NCI-H345 (cell line): ENCODE measurements at places on chromosomes 4 and X.
A peak's percentile ranks its signal among the peaks of the same experiment; 100 is the strongest.

DNA sequence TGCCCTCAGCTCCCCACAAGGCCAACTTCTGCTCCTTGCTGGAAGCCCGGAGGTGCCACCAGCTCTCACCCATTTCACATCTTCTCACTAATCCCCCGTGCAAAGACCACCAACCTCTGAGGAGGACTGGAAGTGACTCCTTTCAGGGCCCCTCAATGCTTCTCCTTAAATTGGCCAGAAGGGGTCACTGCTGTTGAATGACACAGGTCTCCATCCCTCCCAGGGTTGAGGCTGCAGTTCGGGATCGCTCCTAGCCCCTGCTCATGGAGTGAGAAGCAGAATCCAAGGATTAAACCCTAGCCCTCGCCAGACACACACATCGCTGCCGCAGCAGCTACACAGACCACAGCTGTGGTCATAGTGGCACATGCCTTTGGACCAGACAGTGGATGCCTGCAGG, 279.5 kb upstream of the TAPT1 start:
- no peak for DNase-seq

GRCh38 chr4:55080174-55080865, 45.1 kb downstream of the KDR start:
- no peak for DNase-seq

DNA sequence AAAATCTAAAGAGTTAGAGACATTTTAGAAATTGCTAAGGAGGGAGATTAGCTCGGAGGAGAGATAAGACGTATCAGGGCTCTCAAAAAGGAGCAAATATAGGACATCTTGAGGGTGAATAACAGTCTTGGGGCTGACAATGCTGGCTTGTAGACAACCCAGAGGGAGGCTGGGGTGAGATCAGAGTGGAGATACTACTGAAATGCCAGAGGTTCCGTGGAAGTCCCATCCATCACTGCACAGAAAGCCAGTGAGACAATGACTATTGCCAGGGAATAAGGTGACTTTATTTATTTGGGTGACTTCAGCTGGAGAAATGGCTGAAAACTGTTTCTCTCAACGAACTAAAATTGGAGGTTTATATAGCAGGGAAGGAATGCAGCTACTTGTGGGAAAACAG, 838.1 kb upstream of the AGA start:
- no peak for DNase-seq

DNA sequence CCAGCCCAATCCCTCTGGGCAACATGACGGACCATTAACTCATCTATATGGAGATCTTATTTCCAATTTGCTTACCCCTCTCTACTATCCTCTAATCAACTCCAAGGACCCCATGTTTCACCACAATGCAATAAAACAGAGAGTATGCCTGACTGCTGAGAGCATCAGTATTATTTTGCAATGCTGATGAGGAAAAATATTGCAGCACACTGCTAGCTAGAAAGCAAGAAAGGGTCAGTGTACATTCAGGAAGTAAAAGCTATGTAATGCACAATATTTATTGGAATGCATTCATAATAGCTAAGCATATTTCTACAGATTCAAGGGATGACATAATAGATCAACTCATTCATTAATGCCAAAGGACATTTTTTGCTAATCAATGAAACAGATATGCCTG, 33.2 kb downstream of the ARAP2 start:
- no peak for DNase-seq

DNA sequence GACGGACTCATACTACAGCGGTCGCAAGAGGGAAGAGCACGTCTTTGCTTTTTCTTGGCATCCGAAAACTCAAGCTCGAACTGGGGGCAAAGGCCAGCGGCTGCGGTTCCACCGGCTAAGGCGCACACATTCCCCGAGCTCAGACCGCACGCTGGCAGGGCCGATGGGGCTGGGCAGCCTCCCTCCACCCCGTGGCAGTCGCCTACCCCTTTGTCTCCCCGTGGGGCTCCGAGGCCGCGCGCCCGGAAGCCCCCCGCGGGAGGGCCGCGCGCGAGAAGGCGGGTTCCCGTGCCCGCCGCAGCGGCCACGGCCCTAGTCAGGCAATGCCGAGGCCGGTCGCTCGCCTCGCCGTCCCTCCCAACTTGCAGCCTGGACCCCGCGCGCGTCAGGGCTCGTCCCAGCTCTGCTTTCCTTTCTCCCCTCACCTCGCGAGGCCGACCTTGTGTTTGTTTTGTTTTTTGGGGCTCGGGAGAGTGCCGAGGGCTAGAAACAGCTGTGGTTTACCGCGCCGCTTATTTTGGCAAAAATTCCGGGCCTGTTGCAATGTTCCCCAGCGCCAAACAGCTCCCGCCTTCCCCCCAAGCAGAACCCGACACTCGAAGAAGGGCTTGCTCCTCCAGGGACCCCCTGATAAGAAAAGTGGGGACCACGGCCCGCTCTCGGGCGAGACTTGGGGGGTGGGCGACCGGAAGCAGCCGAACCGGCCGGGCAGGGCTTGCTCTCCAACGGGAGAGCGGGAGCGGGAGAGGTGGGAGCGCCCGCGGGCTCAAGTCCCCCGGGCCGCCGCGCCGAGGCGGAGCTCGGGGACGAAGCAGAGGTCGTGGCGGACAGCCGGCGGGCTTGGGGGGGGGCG, 561 bp upstream of the N4BP2 start:
- peak; percentile 44 for DNase-seq

GRCh38 chrX:86295293-86295692, 147.0 kb downstream of the DACH2 start:
- DNase-seq: no peak

DNA sequence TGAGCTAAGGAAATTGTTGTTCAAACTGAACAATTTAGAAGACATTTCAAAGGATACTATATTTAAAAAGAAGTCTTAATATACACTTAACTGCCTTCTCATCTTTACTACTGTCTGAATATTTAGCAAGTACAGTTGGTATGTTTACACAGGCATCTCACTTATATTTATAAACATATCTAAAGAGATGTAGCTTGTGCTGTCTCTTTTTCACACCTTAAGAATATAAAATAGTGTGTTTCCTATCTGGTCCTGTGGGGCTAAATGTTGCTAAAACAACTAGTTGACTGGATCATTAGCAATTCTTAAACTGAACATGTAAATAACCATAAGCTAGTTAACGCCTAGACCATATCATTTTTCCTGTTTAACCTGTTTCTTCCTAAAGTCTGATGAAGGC, 336.3 kb downstream of the PPP3CA start:
- DNase-seq: no peak

GRCh38 chr4:185542626-185543315, 7.5 kb upstream of the PDLIM3 start:
- no peak for DNase-seq

GRCh38 chr4:31007858-31008257, 287.7 kb downstream of the PCDH7 start:
- DNase-seq: no peak

GRCh38 chr4:82629238-82630000, 67.6 kb upstream of the TMEM150C start:
- DNase-seq: no peak

- no peak for DNase-seq
Observed at GRCh38 chrX:150765782-150766350, 72.7 kb downstream of the MTMR1 start.

GRCh38 chrX:3788494-3789233, 75.2 kb upstream of the PRKX start:
- DNase-seq: peak; percentile 18

GRCh38 chrX:31298916-31299315, 227.1 kb upstream of the FTHL17 start:
- DNase-seq: no peak

DNA sequence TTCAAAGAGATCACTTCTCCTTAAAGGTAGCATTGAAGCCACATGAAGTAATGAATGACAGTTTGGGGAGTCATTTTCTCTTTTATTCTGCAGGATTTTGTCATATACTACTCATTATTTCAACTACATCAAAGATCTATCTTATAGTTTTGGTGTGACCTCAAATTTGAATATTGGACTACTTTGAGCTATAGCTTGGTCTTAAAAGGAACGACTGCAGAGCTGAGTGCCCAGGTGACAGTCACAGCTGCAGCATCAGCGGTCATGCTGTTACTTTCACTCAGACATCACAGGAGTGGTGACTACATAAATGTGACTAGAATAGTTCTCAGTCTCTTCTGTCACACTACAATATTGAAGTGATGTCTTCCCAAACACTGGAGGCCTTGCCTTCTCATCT, 10.7 kb upstream of the SPCS3 start:
- DNase-seq: no peak

DNA sequence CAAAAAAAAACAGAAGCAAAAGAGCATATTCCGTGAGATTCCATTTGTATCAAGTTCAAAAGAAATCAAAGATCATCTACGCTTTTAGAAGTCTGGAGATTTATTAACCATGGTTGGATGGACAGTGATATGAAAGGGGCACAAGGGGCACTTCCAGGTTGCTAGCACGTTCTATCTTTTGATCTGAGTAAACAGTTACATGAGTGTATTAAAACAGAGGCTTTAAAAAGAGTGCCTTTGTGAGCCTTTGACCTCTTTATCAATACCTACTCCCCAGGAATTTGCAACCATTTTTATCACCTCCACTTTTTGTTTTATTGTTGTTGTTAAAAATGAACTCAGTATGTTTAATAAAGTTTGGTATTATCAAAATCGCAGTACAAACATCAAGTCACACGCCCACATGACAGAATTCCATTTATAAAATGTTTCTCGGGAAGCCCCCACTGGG, 72.4 kb upstream of the UCP1 start:
- no peak for DNase-seq

DNA sequence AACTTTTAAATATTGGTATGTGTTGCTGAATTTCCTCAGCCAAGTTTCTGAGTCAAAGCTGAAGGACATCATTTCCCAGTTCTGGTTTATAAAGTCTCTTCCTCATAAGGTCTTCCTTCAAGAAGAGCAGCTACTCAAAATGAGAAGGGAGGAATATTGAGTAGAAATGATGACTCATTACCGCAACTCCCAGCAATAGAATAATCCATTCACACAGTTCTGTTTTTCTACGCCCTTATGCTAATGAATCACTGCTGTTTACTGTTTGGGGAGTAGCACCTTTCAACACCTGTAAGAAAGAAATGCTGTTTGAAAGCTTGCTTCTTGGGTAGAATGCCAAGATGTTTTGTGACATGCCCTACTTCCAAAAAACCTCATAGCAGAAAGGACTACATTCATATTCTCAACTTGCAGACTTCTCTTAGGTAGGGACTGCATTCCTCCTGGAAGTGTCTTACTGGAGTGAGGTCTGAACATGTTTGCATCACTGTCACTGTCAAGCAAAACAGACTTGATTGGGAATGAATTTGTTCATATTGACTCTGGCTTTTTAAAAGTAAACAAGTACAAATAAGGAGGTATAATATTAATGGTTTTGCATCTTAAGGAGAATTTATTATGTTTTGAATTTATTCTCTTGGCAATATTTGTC, 147.2 kb upstream of the BANK1 start:
- DNase-seq: no peak

GRCh38 chr4:150123087-150123486, 44.8 kb downstream of the DCLK2 start:
- no peak for DNase-seq

DNA sequence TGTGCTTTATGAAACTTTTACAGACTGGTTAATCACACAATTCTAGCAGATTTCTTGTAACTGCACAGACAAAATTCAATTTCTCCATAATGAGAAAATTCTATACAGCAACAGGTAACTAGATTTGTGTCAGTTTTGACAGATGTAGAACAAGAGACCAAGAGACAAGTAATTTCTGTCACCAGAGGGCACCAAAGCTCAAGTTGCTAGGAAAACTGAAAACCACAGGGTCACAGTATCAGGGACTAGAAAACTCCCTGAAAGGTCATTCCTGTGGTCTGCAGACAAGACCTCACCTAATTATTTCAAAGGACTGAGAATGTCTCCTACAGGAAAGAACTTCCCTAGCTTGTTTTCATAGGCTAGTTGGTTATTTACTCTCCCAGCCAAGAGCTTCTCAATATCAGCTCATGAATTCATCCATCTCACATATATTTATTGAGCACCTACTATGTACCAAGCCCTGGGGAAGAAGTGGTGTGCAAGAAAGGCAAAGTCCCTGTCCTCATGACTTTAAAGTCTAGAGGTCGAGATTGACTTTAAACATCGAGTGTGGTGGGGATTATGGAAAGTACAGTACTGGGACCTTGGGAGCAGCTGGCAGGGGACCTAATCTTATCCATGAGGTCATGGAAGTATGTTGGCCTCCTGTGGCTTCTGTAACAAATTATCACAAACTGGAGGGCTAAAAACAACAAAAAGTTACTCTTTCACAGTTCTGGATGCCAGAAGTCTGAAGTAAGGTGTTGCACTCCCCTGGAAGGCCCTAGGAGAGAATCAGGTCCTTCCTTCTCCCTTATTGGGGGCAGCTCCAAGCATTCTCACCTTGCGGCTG, 47.8 kb upstream of the SETD7 start:
- DNase-seq: peak; percentile 55

DNA sequence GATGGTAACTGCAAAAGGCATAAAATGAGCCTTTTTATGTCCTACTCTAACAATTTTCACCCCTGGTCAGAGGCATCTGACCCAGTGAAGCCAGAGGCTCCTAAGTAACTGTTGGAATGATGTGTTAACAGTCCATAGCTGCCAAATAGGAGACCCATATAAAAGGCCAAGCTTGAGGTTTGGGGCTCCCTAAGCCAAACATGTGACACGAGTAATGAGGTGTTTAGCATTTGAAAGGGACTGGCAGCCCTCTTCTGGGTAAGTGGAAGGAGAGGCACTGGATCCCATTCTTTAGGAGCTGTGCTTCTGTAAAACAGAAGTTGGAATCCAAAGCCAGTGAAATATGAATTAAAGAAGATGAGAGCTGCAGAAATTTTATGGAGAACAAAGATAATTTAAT, 100.6 kb upstream of the PNPLA4 start:
- DNase-seq: no peak

GRCh38 chr4:772776-773175, 53.2 kb downstream of the CPLX1 start:
- no peak for DNase-seq

- DNase-seq: no peak
Observed at GRCh38 chr4:48242511-48243195, 27.0 kb downstream of the TEC start.

DNA sequence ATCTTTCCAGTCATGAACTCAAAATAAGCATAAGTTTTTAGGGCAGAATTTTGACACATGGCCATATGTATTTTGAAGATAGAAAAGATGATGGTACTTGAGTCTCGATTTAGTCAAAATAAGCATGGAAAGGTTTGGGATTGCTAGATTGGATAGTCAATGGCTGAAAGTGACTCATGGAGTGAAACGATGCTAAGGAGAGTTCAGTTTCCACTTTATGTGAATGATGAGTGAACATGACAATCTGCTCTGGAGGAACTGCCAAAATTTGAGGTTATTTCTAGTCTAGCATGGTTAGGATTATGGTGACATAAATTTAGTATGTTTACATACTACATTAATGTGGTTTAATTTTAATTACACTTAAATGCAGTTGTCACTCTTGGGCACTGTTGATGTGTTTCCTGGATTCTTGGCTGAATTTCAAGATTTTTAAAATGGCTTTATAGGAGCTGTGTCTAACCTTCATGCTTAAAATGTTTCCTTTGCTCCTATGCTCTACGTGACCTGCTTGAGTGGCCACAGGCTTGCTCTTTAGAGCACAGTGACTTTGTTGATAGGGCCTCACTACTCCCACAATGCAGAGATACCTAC, 17.1 kb downstream of the DDX3X start:
- DNase-seq: no peak

- no peak for DNase-seq
Observed at GRCh38 chr4:68865760-68866159, 50.0 kb downstream of the UGT2B10 start.

GRCh38 chr4:65665771-65666523, 4.3 kb downstream of the EPHA5 start:
- DNase-seq: peak; percentile 77

- peak; percentile 60 for DNase-seq
Observed at GRCh38 chr4:144399927-144400326, 246.0 kb upstream of the HHIP start.

- no peak for DNase-seq
Observed at GRCh38 chr4:183348706-183349659, 26.8 kb upstream of the CLDN24 start.
